ENCODE measurements at places on chromosomes 6 and 20. TPM values are rescaled to one million over a fixed set of nuclear protein-coding genes. Genes with fewer than 3 reads are reported as not detected.

DNA sequence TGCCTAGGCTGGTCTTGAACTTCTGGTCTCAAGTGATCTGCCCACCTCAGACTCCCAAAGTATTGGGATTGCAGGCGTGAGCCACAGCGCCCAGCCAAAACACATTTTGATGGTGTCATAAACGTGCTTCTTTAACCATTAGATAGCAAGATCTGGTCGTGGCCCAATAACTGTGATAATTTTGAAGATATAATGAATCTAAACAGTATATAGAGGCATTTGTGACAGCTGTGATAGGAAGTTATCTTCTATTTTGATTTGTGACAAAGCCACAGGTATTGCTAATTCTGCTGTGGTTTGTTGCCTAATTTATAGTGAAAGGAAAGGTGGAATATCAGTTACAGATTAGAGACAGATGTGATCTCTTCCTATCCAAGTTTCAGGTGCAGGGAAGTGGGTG lies 695 bp upstream of the OXT start:
- DNase-seq: no peak

DNA sequence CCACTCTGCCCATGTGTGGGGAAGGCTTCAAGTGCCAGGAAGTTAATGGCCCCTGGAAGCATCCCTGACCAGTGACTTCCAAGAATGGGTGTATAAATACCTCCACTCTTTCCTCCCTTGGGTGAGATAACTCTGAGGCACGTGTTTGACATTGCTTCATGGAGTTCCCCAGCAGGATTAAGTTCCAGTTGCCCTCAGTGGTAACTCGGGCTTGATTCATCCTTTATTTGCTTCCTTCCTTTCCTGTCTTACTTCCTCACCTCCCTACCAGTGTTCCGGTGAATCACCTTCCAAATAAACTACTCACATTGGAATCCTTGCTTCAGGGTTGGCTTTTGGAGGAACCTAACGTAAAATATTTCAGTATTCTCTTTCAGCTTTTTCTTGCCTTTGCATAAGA lies 84.6 kb upstream of the JAG1 start:
- no peak for DNase-seq

GRCh38 chr6:116369964-116370759 lies 585 bp upstream of the DSE start:
- peak; percentile 74 for DNase-seq

The RGS17 gene
- total RNA-seq: not detected

DNA sequence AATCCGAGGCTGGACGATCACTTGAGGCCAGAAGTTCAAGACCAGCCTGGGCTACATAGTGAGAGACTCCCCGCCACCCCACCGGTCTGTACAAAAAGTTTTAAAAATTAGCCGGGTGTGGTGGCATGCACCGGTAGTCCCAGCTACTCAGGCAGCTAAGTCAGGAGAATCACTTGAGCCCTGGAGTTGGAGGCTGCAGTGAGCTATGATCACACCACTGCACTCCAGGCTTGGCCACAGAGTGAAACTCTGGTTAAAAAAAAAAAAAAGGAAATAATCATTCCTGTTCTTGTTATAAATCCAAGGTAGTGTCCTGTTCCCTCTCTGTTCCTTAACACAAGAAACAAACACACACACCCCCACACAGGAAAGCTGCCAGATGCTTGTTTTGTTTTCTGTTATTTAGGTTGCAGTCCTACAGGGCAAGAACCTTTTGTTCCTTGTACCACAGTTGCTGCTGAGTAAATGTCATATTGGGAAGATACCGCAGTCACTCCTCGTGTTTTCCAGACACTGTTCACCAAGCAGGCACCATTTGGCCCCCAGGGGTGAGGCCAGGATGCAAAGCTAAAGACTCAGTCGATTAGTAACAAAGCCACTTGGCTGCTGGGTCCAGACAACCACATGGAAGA lies 28.9 kb downstream of the ASIP start:
- DNase-seq: no peak

DNA sequence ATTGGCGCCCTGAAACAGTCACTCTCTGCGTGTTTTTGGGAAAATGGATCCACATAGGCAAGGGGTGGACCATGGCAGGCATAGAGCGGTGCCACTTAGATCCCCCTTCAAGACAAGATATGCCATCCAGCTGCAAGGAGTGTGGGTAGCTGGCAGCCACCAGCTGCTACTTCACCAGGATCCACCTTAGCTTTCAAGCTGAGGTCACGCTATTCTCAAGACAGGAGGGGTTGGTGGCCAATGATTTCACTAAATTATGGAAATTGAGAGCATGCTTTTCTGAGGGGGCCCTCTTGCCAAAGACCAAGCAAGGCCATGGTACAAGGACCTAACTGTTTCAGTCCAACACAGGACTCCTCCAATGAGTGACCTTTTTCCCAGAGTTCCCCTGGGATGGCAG lies 16.3 kb downstream of the HEBP2 start:
- no peak for DNase-seq

GRCh38 chr20:14189794-14190402 lies 147.5 kb downstream of the FLRT3 start:
- no peak for DNase-seq

DNA sequence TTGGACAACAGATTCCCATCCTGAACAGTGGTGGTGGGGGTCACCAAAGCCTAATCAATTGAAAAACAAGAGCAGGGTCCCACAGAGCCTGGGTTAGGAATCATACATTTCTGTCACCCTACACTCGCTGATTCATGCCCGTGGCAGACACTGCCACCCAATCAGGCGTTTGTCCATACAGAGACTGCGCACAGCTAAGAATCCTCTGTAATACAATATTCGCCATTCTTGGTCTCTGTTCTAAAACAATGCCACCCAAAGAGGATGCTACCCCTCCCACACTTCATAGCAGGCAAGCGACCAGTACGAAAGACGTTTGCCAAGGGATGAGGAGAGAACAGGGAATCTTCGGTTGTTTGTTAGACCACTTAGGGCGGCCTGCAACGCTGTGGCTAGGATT lies 28.1 kb upstream of the SLC22A23 start:
- no peak for DNase-seq

- DNase-seq: no peak
These were observed 91.4 kb upstream of the SALL4 start for GRCh38 chr20:51893723-51894122.

GRCh38 chr6:165618241-165618640 lies 44.8 kb downstream of the PDE10A start:
- no peak for DNase-seq

GRCh38 chr6:111086685-111087084 lies 618 bp upstream of the SLC16A10 start:
- DNase-seq: no peak

GRCh38 chr6:18503593-18504231 lies 116.6 kb downstream of the RNF144B start:
- DNase-seq: peak; percentile 39

DNA sequence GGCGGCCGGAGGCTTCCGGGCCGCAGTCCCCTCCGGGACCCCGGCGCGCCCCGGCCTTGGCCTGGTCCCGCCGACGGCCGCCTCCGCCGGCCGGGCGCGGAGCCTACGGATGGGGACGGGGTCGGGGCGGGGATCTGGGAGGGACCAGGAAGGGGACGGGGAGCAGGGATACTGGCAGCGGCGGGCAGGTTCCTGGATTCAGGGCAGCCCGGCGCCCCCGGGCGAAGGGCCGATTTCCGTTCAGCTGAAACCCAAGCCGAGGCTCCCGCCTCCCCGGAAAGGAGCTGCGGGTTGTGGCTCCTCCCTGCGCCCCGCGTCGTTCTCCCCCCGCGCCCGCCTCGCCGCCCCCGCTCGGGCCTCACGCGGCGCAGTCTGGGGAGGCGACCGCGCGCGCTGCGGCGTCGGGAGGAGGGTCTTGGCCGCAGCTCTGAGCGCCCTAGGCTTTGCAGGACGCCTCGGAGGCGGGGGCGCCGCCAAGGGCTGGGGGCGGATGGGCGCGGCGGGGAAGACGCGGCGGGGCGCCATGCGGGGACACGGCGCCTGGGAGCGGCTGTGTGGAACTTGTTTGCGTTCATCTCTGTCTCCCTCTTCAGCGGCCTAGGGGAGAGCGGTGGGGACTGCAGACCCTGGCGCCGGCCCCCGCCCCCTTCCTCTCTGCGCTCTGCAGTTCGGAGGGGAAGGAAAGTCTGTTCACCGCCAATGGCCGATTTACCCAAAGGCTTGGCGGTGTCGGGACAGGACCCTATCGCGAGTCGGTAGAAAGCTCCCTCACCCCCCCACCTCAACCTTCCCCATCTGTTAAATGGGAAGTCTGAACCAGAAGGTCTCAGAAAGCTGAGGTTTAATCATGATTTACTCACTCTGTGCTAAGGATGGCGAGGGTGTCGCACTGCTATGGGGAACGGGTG lies 22.7 kb upstream of the TMEM181 start:
- DNase-seq: no peak

DNA sequence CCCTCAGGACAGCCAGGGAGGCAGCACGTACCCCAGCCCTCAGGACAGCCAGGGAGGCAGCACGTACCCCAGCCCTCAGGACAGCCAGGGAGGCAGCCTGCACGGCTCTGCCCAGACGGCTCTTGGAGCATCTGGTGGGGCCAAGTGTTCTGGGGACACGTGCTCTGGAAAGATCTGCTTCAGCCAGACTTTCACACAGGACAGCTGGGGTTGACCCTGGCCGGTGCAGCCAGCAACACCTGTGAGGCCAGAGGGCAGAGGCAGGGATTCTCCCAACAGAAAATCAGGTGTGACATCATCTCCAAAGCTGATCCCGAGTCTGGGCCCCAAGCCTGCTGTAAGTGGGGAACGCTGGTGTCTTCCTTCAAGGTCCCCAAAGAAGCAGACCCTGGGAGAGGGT lies 55.5 kb upstream of the SLCO4A1 start:
- DNase-seq: no peak

The TBXT gene
- not detected for total RNA-seq

DNA sequence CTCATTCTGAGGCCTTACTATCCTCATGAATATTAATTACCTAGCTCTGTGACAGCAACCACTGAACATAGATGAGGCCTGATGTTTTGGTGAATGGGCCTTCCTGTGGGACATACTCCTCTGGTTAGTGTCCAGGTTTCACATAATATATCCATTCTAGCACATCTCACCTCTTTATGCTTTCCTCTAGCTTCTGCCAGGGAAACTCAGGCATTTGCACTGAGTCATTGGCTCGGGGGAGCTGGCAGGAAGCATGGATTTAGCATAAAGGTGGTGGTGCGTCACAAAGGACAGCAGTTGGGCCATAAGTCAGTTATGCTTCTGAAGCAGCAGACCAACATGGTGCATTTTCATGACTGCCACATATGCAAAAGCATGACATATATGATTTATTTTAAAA lies 37.5 kb upstream of the TMEM170B start:
- no peak for DNase-seq

GRCh38 chr20:31440012-31440659 lies at the start of gene DEFB123:
TSS of gene DEFB123 (plus strand) at chr20:31440632. CDS start at chr20:31440699, 67 bp downstream.
- no peak for DNase-seq

DNA sequence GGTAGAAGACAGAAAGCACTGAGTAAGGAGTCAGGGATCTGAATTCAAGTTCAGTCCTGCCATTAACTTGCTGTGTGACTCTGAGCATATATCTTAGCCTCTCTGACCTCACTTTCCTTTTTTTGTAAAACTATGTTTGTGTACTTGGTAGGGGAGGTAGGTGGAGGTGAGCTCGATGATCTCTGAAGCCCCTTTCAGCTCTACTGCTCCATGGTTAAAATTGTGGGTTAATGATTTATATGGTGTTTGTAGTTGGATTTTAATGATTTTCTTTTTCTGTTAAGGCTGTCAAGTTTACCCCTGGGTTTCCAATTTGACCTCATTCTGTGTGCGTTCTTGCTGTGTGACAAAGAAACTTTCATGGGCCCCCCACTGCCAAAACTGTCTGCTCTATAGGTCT lies 124.1 kb downstream of the CD164 start:
- no peak for DNase-seq

DNA sequence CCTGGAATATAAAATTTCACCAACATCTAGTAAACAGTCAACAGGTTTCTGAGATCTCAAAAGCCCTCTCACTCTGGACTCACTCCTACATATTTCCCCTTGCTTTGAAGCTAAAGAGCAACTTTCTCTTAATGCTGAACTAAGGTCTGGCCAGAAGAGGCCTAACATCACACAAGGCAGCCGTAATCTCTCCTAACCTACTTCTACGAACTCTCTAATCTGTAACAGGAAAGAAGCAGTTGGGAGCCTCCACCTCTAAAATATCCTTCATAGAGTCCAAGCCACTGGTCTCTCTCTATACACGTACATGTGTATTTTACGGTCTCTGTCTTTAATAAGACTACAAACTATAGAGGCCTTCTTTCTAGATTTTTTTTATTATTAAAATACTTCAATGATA lies 72.0 kb downstream of the REV3L start:
- DNase-seq: no peak

- no peak for DNase-seq
These were observed 249.8 kb downstream of the GMDS start for GRCh38 chr6:1995636-1996035.

DNA sequence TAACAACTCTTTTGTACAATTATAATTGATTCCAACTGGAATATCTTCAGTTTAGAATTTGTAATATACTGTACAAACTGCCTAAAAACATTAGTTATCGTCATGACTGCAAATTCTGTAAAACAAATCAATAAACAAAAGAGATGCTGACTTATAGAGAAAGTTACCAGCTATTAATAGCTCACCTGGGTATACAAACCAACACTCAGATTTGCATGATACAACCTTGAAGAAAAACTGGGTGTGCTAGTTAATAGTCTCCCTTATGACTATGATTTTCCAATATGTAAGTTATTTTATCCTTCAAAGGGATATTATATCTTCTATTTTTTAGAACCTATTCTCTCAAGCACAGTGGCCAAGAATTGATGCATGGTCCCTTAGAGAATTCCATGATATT lies 698.5 kb downstream of the FRK start:
- DNase-seq: no peak

The HEBP2 gene
- total RNA-seq: 47.2 TPM

The LRRN4 gene
- total RNA-seq: not detected

The ZCCHC3 gene
- total RNA-seq: 27.9 TPM

- DNase-seq: no peak
These were observed 44.3 kb upstream of the PTGIS start for GRCh38 chr20:49612127-49612738.

The BMP2 gene
- total RNA-seq: not detected

DNA sequence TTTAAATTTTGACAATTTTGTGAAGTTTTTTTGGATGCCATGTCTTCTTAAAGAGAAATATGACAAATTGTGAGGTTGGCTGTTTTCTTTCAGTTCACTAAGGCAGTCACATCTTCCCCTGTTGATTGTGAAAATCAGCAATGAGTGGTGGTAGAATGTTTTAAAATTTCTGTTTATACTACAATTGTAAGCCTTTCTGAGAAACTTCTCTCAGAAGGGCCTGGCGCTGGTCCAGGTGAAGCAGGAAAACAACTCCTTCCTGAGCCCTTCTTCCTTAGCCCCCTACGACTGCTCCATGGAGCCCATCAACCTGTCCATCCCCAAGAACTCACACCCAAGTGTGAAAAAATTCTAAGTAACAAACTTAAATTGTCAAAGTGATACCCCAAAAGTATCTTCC lies 80.6 kb downstream of the SSR1 start:
- DNase-seq: no peak

The TGM3 gene
- total RNA-seq: not detected

GRCh38 chr6:146135167-146135566 lies 106.3 kb downstream of the GRM1 start:
- DNase-seq: no peak

The CENPW gene
- 1.4 TPM for total RNA-seq

The ME1 gene
- 0.58 TPM for total RNA-seq

The ZNF165 gene
- total RNA-seq: 1.4 TPM

GRCh38 chr6:3456395-3456897 lies 404 bp downstream of the SLC22A23 start:
- DNase-seq: no peak
